Adipocyte (in vitro differentiated cells): ENCODE measurements at places on chromosomes 5 and 9.

GRCh38 chr5:20522905-20523482 lies 535.0 kb upstream of the CDH18 start:
- DNase-seq, result no peak

GRCh38 chr5:1885404-1885755 lies 2.7 kb upstream of the IRX4 start:
- DNase-seq, result no peak

GRCh38 chr5:135454946-135455345 lies 2.8 kb upstream of the TIFAB start:
- DNase-seq, result no peak

DNA sequence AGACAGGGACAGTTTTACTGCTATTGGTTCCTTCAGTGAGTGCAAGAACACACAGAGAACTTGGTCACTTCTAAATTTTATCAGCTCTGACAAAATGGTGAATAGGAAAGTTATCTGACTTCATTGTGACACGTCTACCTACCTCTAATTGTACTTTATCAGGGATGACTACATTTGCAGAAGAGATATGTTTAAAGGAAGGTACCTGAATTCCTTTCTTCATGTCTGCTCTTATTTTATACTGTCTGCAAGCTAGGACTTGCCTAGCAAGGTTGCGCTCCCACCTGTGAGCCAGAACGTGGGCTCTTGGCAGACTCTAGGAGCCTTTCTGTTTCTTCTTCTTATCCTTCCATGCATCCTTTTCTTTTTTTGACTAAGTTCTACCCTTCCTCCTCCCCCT lies 1.6 kb downstream of the SLC27A6 start:
- DNase-seq, result no peak

- DNase-seq, result no peak
Measured at GRCh38 chr5:34789021-34789531, 49.9 kb upstream of the TTC23L start.

- DNase-seq, result no peak
Measured at GRCh38 chr9:104506565-104506964, 2.5 kb downstream of the OR13F1 start.

GRCh38 chr9:36798350-36799065 lies 225.8 kb downstream of the MELK start:
- DNase-seq, result no peak

GRCh38 chr5:103428411-103428871 lies 134.1 kb downstream of the NUDT12 start:
- DNase-seq, result no peak

- DNase-seq, result no peak
Measured at GRCh38 chr5:152072091-152072490, 147.4 kb upstream of the GLRA1 start.
